ENCODE measurements at places on chromosomes 11 and 22. TPM values are rescaled to one million over a fixed set of nuclear protein-coding genes. Genes with fewer than 3 reads are reported as not detected.

OR52A1 gene
- total RNA-seq: not detected

PHLDA2 gene
- 4.1 TPM for total RNA-seq

ZNF74 gene
- total RNA-seq: 7.2 TPM

FREY1 gene
- total RNA-seq: not detected

OR10A5 gene
- total RNA-seq: not detected

BRSK2 gene
- total RNA-seq: not detected

CASP1 gene
- total RNA-seq: 8.5 TPM

ALKBH3 gene
- total RNA-seq: 31.1 TPM

SLC22A12 gene
- total RNA-seq: not detected

ASRGL1 gene
- 0.44 TPM for total RNA-seq

IL18 gene
- 0.37 TPM for total RNA-seq

RAB3IL1 gene
- total RNA-seq: 16.0 TPM

PKP3 gene
- total RNA-seq: 3.5 TPM

PDGFD gene
- 73.8 TPM for total RNA-seq

B3GAT1 gene
- total RNA-seq: not detected

PYGM gene
- 2.7 TPM for total RNA-seq

VEGFB gene
- total RNA-seq: 73.3 TPM

DCHS1 gene
- 2.0 TPM for total RNA-seq

NAP1L4 gene
- total RNA-seq: 48.1 TPM

MRGPRE gene
- not detected for total RNA-seq

ACRV1 gene
- not detected for total RNA-seq

GDPD4 gene
- total RNA-seq: not detected

BBOX1 gene
- not detected for total RNA-seq

DGCR8 gene
- 16.5 TPM for total RNA-seq

SNX32 gene
- 3.4 TPM for total RNA-seq

CARD10 gene
- total RNA-seq: 5.6 TPM

APOL1 gene
- 17.5 TPM for total RNA-seq

OR10D3 gene
- not detected for total RNA-seq

TRIOBP gene
- total RNA-seq: 120 TPM

NNMT gene
- 895 TPM for total RNA-seq

OR51I1 gene
- total RNA-seq: not detected

B3GAT3 gene
- total RNA-seq: 37.1 TPM

OR52E8 gene
- total RNA-seq: not detected

MRGPRX3 gene
- total RNA-seq: not detected

LMO2 gene
- total RNA-seq: 2.4 TPM

PNPLA3 gene
- 0.88 TPM for total RNA-seq

CDKN1C gene
- total RNA-seq: 34.2 TPM

PATE2 gene
- total RNA-seq: 0.44 TPM

CHST1 gene
- 83.0 TPM for total RNA-seq

ZNRF3 gene
- total RNA-seq: 3.7 TPM

BTBD18 gene
- total RNA-seq: not detected

TMEM86A gene
- total RNA-seq: 3.1 TPM

MYO18B gene
- under 0.01 TPM for total RNA-seq
